ENCODE measurements at places on chromosomes 3 and 15.

DNA sequence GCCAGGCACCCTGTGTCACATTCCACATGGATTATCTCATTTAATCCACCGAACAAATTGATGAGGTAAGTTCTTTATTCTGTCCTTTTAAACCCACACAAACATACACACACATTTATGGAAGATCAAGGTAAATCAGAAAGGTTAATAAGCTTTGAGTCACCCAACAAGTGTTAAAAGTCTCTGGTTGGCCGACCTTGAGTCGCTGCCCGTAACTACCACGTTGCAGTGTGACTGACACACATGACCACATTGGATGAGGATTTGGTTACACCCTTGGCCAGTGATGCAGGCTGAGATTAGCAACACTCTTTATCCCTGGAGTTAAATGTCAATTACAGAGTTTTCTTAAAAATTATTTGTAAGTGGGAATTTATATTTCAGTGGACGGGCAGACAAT, 19.2 kb downstream of the FOXP1 start:
- no peak for DNase-seq

DNA sequence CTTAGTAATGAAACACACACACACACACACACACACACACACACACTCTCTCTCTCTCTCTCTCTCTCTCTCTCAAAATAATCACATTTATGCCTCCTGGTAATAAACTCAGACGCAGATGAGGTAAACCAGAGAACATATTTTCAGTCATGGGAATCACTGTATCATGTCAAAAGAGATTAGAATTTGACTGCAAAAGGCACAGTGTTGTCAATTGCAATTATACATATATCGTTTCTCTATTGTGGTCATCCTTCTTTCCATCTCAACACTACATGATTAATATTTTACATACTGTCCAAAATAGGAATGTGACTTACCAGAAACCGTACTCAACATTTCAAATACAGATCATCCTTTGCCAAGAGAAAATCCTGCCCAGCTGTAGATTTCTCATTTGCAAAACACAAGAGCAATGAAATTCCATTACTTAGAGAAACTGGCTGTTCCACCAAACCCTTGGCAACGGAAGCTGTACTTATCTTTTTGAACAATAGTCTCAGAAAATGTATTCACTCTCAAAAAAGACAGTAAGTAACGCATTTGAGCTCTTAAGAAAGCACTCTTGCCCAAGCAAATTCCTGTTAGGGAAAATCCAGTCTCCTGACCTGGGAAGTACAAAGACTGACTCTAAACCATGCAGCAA, 24.3 kb downstream of the PDZRN3 start:
- no peak for DNase-seq

DNA sequence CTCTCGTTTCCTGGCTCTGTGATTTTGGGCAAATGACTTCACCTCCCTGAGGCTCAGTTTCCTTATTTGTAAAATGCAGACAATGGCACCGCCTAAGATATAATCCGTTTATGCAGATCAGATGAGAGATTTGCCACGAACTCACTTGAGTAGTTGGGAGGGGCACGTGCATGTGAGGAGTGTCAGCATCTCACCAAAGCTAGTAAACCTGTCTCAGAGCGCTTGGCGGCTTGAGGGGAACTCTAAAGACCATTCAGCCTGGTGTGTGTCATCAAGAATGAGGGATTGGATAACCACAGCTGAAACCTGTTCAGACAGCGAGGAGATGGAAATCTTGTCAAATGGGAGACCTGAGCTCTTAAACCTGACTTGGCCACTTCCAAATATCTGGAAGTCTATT, 48.7 kb downstream of the BDH1 start:
- no peak for DNase-seq

- no peak for DNase-seq
These were observed 5.4 kb downstream of the TARS3 start for GRCh38 chr15:101718896-101719295.

Measured in suppressor macrophage treated with lipopolysaccharide for 1 hour (primary cell).